ENCODE measurements at places on chromosomes 5 and 9.

GRCh38 chr5:148418511-148418910, 34.8 kb downstream of the FBXO38 start:
- no peak for DNase-seq

DNA sequence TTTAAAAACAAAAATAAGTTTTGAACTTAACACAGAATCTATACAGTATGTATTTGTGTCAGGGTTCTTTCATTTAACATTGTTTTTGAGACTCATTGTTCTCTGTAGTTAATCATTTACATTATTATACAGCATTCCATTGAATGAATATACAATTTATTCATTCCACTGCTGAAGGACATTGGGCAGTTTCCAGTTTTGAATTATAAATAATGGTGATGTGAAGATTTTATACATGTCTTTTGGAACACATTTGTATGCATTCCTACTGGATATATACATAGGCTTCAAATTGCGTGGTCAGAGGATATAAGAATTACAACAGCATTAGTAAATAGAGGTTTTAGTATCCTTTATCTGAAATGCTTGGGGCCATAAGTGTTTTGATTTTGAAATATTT, 72.0 kb downstream of the CEP120 start:
- DNase-seq, result no peak

DNA sequence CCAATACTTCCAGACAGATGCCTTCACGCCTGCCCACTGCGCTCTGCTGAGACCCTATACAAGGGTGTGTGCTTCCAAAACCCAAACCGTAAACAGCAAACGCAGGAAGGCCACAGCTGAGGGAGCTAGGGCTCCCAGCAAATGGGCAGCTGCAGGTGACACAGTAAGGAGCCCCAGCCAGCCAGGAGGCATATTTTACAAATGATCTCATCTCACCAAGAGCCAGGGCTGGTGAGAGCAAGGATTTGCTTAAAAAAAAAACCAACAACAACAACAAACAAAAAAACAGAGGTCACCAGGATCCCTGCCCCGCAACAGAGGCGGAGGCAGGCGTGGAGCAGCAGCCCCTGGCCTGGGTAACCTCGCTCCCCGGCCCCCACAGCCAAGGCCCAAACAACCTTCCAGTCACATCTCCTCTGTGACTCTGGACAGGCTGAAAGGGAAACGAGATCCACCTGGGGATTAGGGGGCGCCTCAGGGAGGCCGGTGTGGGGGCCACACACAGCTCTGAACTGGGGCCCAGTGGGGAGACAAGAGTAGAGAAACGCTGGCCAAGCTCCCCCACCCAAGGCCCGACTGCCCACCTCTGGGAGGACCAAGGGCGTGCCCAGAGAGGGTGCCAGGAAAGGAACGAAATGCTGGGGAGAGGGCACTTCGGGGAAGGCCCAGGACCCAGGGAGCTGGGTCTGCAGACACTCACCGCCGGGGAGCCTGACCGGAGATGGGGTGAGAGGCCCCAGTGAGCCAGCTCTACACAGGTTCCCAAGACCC, 3.3 kb downstream of the NACC2 start:
- DNase-seq, result no peak

DNA sequence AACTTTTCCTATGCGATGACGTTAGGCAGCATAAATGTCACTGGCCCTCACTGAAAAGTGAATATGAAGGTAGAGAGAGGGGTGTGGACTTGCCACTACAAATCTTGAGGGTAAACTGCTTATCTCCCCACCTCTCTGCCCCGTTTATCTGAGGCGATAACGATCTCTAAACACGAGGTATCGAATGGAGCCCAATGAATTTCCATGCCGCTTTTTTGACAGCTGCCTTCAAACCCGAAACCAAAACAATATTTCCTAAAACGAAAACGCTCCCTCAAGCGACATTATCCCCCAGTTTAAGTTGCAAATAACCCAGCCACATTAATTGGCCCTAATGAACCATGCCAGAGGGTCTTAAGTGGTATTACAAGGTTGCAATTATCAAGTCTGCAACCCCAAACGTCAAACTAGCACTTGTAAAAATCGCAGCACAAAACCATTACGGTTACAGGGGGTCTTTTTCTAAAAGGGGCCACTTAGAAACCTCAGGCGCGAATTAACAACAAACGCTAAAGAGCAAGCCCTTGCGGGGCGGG, 1.4 kb downstream of the NR3C1 start:
- no peak for DNase-seq

GRCh38 chr5:39371367-39371635, 7.0 kb upstream of the C9 start:
- no peak for DNase-seq

- DNase-seq, result no peak
Measured at GRCh38 chr5:125043781-125044391, 297.4 kb upstream of the ZNF608 start.

GRCh38 chr9:90919883-90920282, 118.3 kb downstream of the SYK start:
- DNase-seq, result no peak

DNA sequence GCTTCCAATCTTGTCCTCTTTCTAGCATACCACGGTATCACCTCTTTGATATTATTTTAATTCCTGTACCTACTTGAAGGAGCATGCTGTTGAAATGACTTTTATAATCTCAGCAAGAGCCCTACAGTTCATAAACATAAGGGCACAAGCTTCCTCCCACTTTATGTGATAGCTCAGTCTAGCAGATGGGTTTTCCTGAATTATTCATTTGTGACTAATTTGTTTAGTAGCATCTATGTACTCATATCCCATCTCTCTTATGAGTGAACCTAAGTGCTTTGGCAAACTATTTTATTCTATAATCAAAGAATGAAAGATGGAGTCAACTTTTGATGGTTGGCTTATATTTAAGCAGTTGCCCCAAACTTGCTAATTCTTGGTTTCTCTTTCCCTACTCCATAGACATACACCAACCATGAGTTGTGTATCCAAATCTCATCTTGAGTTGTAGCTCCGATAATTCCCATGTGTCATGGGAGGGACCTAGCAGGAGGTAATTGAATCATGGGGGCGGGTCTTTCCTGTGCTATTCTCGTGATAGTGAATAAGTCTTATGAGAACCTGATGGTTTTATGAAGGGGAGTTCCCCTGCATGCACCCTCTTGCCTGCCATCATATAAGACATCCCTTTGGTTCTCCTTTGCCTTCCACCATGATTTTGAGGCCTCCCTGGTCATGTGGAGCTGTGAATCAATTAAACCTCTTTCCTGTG, 17.7 kb downstream of the TXNDC8 start:
- DNase-seq, result no peak

DNA sequence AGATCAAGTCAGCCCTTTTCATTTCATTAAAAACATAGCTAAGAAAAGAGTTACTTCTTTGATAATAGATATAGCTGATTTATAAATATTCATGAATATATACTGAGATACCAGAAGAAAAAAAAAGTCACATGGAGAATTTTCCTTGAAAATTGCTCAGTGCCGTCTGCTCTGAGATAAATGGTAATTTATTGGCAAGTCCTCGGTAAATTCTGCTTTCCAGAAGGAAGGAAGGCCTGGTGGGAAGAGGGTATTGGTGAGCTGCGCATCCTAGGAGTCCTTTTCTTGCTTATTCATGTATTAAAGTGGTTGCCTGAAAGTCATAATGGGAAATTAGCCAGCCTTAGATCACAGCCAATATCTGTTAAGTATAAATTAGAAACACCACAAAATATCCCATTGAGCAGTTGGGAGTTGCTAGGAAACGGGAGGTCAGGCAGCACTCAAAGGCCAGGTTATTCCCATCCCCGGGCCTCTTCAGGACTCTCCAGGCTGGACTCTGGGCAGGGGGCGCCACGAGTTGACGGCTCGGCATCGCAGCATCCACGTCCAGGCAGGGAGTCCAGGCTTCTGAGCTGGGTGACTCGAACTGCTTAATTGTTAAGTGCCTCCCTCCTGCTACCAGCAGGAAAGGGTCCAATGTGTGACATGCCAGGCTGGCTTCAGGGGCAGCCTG, 116.7 kb upstream of the RETREG1 start:
- peak; percentile 13 for DNase-seq

- DNase-seq, result no peak
Measured at GRCh38 chr5:158921441-158922262, 178.1 kb downstream of the EBF1 start.

- no peak for DNase-seq
Measured at GRCh38 chr5:175015028-175015685, 290.8 kb downstream of the MSX2 start.

- DNase-seq, result no peak
Measured at GRCh38 chr5:135443161-135443960, 3.8 kb downstream of the DCANP1 start.

GRCh38 chr5:94469894-94470329, 148.5 kb downstream of the KIAA0825 start:
- peak; percentile 63 for DNase-seq

DNA sequence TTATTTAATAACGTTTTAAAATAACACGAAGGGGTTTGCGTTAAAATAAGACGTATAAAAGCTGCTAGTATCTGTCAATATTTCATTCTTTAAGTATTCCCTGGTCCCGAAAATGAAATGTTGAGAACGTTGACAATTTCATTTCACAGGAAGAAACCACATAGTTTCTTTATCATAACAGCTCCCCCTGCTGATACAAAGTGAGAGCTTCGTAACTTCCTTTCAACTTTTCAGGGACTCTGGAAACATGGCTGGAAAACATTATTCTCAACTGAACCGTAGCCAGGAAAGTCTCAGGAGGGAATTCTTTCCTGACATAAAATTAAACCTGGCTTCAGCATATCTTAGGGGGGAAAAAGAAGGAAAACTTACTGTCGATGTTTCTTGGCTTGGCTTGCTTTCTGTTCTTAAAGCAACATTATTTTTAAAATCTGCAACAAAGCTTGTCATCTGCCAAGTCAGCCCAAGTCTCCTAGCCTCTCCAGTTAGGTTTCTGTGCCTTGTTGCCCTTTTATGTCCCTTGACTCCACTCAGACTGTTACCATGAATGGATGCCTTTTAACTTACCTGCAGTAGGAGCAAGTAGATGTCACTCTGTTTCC, 122.9 kb upstream of the DAB2 start:
- DNase-seq, result peak; percentile 3

GRCh38 chr5:80414113-80414512, 6.2 kb downstream of the ZFYVE16 start:
- no peak for DNase-seq

- no peak for DNase-seq
Measured at GRCh38 chr9:33458444-33458843, 11.1 kb upstream of the AQP3 start.

- DNase-seq, result no peak
Measured at GRCh38 chr5:111774525-111774924, 17.5 kb upstream of the NREP start.

DNA sequence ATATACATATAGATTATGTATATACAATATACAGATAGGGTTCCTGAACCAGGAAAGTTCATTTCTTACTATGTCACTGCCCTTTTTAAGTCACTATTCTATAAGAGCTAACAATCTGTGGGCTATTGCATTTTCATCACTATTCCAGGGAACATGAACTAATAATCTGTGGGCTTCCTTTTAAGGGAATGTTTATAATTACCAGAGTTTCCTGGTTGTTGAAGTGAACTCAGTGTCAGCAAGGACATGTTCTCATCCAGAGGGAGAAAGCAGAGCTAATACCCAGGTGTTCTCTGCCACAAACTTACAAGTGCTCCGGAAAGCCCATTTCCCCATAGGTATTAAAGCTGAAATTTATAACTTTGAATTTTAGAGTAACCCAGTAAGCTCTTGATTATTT, 69.6 kb downstream of the CWC27 start:
- DNase-seq, result no peak

DNA sequence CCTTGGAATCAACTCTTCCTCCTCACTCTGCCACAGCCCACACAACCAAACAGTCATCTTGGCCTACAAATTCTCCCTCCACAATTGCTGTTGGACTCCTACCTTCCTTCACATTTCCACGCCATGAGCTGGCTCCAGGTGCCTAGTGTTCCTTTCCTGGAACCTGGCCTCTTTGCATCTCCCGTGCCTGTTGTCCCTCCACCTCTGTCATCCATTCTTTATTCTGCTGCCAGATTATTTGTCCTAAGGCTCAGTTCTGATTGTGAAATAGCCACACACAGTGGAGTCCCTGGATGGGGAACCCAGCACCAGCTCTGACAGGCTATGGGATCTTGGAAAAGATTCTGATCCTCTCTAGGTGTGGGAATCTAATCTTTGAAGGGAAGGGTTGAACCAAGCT, 109.1 kb upstream of the ANKH start:
- no peak for DNase-seq

GRCh38 chr5:54671681-54672080, 154.1 kb downstream of the SNX18 start:
- no peak for DNase-seq

- peak; percentile 38 for DNase-seq
Measured at GRCh38 chr9:137241490-137242268, 592 bp downstream of the TUBB4B start.

DNA sequence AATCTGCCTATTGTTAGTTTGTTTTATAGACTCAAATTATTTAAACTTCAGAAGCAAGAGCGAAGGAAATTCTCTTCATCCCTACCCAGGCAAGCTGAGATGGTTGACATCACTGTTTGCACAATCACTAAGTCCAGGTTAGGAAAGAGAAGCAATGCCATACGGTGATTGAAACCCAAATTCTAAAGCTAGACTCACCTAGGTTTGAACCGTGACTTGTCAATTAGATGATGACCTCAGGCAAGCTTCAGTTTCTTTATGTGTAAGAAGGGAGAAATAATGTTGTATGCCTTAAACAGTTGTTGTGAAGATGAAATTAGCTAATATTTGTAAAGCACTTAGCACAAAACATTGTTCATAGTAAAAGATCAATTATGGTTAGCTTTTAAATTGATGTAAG, 96.5 kb upstream of the ANKRD55 start:
- DNase-seq, result no peak

GRCh38 chr5:174990909-174991308, 266.5 kb downstream of the MSX2 start:
- DNase-seq, result no peak

- peak; percentile 32 for DNase-seq
Measured at GRCh38 chr9:4491626-4491975, 1.3 kb downstream of the SLC1A1 start.

DNA sequence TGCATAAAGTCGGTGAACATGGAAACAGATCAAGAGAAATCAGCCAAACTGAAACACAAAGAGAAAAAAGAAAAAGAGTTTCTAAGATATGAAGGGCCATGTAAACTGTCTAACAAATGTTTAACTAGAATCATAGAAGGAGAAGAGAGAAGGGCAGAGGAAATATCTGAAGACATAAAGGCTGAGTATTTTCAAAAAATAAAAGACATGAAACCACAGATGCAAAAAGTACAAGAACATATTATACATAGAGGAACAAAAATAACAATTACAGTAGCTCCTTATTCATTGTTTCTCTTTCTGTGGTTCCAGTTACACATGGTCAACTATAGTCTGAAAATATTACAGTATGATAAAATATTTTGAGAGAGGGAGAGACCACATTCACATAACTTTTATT, 106.3 kb downstream of the HOMER1 start:
- DNase-seq, result no peak

DNA sequence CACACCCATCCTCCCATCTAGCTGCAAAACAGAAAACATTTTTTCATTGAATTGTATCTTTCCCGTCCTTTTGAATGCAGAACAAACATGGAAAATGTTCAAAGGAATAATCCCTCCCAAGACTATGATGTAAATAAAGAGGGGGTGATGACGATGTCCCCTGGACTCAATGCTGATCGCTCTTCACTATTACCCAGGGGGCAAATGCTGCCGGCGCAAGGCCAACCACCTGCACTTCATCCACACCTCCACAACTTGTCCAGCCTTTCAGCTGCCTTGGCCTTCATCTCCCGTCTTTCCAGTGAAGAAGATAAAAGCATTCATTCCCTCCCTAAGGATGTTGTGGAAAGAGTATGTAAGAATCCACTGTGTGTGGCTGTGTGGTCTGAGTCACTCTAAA, 240.3 kb downstream of the AGTPBP1 start:
- no peak for DNase-seq
